ENCODE measurements at places on chromosomes 1 and 21.

DNA sequence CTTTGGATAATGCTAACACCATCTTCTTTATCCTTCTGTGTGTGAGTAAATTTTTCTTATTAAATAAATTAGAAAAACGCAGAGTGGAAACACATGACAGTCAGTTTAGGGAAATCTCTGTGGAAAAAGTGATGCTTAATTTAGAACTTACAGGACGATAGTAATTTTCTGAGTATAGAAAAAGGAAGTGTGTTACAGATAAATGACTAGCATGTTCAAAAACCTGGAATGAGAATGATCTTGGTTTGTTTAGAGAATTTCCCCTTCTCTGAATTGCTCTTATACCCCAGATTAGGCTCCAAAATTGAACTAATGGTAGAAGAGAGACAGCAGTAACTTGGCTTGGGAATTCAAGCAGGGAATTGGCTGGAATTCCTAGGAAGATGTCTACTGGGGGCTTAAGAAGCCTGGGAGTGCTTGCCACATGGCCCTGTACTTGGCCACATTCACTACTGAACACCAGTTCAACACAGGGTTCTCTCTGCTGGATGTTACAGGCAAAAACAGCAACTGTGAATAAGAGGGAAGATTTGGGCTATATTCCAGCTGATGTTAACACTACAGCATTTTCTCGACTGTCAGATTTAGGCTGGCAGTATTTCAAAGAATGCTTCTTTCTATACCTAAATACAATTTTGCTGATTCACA is 1004.2 kb downstream of the TTLL7 start:
- DNase-seq: peak; percentile 10

DNA sequence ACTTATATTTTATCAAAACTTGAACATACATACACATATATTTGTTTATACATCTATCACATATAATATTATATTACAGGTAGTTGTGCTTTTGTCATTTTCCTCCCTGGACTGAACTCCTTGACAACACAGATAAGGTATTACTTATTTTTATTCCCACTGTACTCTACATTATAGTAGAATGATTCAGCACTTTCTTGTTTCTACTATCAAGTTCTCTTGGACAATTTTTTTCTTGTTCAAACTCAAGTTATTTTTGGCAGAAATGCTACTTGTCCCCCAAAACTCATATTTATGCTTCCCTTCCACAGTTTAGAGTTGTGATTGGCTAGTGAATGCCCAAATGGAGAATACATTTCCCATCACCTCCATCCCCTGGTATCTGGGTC is 10.8 kb upstream of the PTPRC start:
- no peak for DNase-seq

DNA sequence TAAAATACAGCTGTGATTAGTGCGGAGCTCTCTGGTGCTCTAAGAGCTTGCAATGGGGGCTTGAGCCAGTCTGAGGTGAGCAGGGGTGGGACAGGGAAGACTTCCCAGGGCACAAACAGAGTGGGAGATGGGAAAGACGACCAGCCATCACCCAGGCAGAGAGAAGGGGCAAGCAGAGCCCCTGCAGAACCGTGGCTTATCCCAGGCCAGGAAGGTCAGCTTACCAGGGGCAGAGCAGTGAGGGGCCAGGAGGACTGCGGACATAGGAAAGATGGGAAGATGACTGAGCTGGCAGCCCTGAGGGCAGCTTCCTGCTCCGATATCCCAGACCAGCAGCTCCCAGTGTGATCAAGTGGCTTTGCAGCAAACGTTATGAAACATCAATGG is 55.4 kb upstream of the IFFO2 start:
- DNase-seq: peak; percentile 50

GRCh38 chr1:31421371-31422040 is 8.5 kb downstream of the SERINC2 start:
- DNase-seq: peak; percentile 41

DNA sequence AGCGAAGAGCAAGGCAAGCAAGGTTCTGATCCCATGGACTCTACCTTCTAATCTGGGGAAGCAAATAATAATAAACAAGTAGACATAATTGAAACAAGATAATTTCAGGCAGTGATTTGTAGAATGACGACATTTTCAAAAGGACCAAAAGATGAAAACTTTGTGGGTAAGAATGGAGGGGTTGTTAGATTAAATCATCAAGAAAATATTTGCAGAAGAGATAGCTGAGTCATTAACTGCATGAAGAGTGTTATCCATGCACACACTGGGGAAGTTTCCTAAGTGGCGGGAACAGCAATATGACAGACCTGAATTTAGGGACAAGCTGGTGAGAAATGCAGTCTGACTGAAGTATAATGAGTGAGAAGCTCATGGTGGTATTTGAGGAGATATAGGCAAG is 583.1 kb upstream of the RGS18 start:
- no peak for DNase-seq

Data from EH (cell line).